Erythroblast (primary cell): ENCODE measurements at places on chromosomes 3 and 15.

- DNase-seq, result peak; percentile 55
Measured at GRCh38 chr3:143989461-143989860, 17.8 kb downstream of the DIPK2A start.

GRCh38 chr15:36594556-36595090 lies 15.2 kb downstream of the CDIN1 start:
- no peak for DNase-seq

- DNase-seq, result peak; percentile 27
Measured at GRCh38 chr15:48358229-48359152, 27.3 kb downstream of the DUT start.

GRCh38 chr15:50190166-50190570 lies 8.2 kb downstream of the SLC27A2 start:
- no peak for DNase-seq

DNA sequence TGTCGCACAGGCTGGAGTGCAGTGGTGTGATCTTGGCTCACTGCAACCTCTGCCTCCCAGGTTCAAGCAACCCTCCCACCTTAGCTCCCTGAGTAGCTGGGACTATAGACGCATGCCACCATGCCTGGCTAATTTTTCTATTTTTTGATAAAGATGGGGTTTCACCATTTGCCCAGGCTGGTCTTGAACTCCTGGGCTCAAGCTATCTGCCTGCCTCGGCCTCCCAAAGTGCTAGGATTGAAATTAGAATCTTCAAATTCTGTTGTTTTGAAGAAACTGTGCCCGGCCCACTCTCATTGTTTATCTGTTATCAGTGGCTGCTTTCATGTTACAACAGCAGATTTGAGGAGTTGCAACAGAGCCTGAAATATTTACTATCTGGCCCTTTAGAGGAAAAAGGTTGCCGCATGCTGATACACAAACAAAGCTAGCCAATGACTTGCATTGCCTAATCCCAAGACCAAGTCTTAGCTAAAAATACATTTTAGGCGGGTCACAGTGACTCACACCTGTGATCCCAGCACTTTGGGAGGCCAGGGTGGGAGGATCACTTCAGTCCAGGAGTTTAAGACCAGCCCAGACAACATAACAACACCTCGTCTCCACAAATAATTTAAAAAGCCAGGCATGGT lies 43.2 kb upstream of the PPP4R2 start:
- no peak for DNase-seq

GRCh38 chr3:142180761-142181362 lies 31.5 kb upstream of the TFDP2 start:
- peak; percentile 68 for DNase-seq

DNA sequence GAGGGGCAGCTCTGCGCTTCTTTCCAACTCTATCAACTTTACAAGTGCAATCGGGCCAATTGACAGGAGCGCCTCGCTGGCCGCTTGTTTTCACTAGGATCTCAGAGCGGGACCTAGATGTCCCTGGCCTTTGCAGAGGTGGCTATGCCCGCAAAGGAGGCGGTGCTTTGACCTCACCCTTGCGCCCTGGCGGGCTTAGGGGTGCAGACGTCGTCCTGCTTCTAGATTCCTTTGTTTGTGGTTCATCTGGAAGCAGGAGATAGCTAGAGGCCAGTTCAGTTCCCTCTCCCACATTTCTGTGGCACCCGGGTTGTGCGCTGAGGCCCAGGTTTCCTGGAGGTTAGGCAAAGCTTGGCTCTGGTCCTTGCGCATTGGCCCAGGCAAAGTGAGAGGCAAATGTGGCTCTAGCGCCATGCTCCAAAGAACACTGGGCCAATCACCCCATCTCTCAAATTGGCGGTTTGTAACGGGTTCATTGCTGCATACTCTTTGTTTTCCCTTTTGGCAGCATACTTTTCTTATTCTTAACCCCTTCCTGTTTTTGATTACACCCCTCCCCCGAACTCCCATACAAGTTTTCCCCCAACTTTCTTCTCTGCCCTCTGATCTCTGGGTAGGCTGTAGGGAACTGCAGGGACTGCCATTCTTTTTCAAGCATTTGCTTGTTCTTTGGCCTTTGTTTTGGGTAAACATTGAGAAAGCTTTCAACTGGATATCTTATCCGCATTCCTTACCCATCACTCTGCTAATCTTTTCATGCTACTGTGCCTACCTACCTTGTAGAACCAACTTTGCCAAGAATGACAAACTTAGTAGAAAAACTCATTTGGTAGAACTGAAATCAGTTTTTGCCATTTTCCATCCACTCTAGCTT lies 1.4 kb downstream of the PPM1L start:
- peak; percentile 27 for DNase-seq
